ENCODE measurements at places on chromosomes 12 and 14.

DNA sequence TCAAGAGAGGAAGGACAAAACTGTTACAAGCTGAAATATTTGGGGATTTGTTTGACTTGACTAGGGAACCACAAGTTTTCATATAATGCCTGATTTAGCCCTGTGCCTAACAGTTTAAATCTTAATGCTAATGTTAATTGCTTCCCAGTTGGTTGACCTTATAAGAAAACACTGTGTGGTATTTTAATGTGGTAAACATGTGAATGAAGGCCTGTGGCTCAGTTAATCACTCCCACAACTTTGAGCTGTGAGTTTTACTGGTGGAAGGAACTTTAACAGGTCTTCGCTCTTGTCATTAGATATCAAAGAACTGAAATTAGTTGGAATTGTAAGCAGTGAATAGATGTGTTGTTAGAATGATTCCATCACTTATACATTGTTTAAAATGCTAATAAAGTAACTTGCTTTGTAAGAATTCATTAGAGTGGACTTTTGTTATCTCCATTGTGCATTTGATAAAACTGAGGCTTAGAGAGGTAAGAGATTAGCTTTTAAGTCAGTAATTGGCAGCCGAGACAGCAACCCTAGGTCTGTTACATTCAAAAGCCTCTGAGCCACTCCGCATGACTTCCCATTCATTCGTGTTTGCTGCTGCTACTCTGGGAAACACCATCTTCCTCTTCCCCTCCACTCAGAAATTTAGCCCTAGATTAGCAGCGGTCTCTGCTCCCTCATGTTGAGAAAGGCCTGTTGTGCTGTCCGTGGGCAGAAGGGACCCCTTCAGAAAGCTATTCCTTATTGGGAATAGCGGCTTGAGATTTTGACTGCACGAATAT, 1.0 kb upstream of the TBK1 start:
- DNase-seq: no peak

DNA sequence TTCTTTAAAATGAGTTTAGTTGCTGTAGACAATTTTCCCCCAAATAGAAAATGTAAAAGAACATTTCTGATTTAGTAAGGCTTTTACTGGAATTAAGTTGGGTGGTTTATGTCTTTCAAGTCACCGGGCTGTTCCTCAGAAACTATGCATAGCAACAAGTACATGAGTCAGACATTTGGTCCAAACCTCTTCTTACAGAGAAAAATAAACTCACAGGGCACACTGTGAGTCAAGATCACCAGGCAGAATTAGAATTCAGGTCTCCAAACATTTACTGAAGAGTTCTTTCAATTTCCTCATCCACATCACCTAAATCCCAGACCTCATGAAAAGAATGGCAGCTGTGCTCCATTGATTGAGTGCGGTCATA, 476.1 kb upstream of the SOX5 start:
- DNase-seq: no peak

DNA sequence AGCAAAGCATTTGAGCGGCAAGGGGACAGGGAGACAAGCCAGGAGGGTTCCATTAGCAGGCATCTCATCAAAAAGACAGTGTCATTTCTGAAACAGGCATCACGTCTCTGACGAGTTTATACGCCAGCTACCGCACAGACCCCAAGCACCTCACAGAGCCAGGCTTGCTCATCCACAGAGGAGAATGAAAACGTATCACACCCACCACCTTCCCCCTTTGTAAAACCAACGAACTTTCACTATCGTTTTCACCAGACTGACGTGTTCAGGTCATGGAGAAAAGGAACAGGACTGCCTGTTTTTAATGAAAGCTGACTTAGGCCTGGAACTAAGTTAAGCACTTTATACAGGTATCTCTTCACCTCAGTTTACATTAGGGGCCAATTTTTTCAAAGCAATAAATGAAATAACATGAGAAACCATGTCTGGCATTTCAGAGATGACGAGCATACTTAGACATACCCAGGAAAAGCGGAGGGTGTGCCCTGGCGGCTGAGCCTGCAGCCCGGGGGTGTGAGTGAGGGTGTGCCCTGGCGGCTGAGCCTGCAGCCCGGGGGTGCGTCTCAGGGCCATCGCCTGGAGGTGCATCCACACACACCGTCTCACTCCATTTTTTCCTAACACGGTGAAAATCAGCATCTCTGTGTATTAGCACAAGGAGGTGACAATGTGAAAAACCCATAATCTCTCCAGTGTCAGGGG, 41.9 kb downstream of the STX2 start:
- no peak for DNase-seq

GRCh38 chr14:50822501-50823042, 8.4 kb downstream of the NIN start:
- DNase-seq: no peak

GRCh38 chr12:50073206-50073605, 11.9 kb upstream of the SMARCD1 start:
- no peak for DNase-seq

DNA sequence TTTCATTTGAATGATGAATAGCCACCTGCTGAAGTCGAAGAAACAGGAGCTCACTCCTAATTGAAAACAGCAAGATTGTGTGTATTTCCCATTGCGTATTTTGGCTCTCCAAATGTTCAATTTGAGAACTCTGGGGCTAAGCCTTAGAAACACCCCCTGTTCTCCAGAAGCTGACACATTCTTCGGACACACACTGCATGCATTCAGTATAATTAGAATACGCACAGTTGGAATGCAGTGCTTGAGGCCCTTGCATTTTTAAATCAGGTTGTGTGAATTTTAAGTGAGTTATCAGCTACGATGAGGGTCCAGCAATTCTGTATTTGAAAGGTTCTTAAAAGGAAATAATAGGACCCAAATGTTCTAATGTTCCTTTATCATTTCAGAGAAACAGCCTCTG, 103.8 kb downstream of the PRKD1 start:
- DNase-seq: no peak

DNA sequence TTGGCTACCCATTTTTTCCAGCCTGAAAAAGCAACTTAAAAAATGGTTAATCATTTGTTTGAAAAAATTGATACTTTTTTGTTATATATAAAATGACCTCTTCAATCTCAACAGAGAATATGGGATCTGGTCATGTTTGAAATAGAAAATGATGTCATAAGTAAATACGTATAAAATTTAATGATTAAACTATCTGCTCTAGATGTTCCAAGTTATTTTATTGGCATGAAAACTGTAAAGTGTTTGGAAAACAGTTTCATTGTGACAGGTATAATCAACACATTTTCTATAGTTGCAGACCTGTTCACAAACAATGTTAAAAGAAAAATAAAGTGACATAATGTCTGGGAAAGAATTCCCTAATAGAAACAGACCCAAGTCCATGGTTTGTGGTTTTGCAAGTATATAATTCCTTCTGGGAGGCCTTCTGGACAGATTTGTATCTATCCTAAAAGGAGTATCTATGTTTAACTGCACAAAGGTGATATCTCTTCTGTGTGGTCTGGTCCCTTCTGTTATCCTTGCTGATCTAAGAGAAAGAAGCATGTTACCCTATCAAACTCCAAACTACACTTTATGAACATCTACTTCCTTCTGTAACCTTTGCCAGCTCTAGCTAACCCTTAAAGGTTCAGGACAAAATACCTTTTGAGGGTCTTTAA, 39.5 kb upstream of the LRIG3 start:
- no peak for DNase-seq

DNA sequence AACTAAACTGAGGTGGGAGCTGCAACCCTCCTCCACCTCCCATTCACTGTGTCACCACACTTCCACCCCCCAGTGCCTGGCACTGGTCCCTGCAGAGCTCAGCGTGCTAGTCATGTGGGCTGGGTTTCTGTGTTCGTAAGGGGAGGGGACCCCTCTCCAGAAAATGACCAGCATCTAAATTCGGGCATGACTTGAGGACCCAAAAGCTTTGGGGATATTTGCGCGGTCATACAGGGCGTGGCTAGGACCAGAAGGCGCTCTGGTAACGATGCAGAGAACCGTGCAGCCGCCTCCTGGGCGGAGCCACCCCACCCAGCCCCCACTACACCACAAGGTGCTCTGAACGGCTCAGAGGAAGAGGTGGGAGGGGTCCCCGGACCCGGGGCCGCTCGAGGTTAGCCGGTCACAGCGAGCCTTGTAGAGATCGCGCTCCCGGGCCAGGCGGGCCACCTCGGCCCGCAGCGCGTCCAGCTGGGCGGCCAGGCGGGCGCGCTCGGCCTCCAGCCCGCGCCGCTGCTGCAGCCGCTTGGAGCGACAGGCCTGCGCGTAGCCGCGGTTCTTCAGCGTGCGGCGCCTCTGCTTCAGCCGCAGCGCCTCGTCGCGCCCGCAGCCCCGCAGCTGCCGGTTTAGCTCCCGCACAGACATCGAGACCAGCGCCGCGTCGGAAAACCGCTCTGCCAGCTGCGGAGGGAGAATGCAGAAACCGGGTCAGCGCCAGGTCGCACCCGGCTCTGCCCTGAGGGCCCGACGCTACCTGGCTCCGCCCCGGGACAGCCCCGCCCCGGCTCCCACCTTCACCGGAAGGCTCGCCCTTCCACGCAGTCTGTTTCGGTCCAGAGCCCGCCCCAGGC, 9.8 kb downstream of the CPNE6 start:
- no peak for DNase-seq

DNA sequence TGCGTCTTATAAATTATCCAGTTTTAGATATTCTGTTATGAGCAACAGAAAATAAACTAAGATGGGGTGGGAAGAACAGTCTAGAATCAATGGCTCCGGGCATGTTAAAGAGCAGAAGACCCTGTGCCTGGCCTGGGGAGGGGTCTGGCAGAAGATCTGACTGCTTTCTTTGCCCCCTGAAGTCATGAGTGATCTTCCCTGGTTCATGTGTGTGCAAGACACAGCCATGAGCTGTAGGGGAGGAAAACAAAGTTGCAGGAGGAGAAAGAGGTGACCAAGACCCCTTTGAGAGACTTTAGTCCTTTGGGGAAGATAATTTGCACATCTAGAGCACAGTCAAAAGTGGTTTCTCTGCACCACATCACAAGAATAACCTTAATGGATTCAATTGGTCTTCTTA, 4.8 kb downstream of the LACRT start:
- no peak for DNase-seq

GRCh38 chr14:61121355-61121787, 140.3 kb downstream of the SLC38A6 start:
- no peak for DNase-seq

- DNase-seq: no peak
Measured at GRCh38 chr12:60752589-60752988, 1156.8 kb downstream of the SLC16A7 start.

DNA sequence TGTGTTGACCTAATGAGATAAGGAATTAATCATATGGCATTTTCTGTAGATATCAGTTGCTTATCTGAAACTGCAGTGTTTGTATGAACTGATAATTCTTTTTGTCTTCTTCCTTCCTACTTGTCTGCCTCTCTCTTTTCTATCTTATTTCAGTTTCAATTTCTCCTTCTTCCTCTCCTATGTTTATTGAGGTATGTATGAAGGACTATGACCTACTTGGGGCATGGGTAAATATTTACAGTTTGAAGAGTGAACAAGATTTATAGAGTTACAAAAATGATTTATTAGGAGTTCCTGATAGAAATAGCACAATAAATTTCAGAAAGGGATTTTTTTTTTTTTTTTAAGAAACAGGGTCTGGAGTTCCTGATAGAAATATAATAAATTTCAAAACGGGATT, 88.7 kb upstream of the MUCL1 start:
- DNase-seq: no peak

DNA sequence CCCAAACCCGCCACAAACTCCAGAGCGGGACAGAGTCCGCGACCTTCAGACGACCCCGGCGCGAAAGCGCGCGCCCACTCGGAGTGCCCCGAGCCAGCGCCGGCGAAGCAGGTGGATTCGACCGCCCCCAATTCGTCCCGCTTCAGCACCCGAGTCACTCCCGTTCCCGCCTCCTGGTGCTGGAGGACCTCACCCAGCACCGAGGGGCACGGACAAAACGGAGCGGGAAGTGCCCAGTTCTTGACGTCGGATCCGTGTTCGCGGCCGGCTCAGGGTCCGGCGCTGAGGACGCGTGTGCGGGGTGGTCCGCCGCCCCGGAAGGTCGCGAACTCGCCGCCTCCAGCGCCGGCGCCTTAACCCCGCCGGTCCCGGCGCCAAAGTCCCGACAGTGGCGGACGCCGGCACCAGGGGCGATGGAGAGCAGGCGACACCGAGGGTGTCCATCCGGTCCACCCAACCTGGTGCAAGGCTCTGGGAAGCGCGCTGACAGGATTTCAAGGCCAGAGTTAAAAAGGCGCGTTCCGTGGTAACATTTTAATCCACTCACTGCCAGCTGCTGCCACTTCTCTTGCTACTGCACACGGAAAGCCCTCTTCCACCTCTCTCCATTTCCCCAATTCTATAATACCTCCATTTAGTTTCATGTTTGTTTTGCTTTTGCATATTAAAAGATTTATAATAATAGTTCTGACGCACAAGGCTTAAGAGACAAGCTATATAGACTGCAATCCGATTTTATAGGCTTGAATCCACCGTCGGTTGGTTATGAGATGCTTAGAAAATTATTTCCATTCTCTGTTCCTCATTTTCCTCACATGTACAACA, 240.0 kb upstream of the CPNE8 start:
- DNase-seq: no peak

DNA sequence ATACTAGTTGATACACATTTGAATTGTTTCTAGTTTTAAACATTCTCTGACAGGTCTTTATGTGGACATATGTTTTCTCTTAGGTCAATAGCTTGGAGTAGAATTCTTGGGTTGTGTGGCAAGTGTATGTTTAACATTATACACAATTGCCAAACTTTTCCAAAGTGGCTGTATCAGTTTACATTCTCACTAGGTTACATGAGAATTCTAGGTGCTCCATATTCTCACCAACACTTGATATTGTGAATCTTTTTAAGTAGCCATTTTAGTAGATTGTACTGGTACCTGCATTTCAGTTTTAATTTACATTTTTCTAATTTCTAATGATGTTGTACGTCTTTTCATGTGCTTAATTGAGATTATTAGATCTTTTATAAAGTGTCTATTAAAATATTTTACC, 28.6 kb downstream of the CCDC91 start:
- DNase-seq: no peak

GRCh38 chr12:62785941-62786559, 148.9 kb downstream of the PPM1H start:
- DNase-seq: no peak

DNA sequence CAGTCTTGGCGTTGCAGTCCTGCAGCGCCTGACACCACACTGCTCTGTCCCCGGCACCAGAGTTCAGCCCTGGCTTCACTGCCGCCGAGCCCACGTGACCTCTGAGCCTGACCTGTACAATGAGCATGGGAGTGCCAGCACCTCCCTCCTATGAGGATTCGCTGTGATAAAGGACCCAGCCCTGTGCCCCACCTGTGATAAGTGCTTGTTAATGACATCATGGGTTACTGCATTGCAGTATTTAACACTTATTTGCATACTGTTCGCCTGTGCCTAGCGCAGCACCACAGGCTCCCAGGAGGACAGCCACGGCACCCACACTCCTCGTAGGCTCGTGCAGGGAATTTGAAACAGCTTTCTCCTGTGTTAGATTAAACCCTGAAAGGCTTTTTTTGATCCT, 118.2 kb upstream of the GSC start:
- DNase-seq: no peak

- DNase-seq: no peak
Measured at GRCh38 chr12:1792406-1792805, 28.0 kb upstream of the LRTM2 start.

- no peak for DNase-seq
Measured at GRCh38 chr14:30995689-30996088, 29.8 kb upstream of the AP4S1 start.

GRCh38 chr14:68519671-68520187, 273.1 kb downstream of the ZFP36L1 start:
- no peak for DNase-seq

All from bone marrow (tissue), 2 donors.